ENCODE measurements at places on chromosomes 7 and 10.

DNA sequence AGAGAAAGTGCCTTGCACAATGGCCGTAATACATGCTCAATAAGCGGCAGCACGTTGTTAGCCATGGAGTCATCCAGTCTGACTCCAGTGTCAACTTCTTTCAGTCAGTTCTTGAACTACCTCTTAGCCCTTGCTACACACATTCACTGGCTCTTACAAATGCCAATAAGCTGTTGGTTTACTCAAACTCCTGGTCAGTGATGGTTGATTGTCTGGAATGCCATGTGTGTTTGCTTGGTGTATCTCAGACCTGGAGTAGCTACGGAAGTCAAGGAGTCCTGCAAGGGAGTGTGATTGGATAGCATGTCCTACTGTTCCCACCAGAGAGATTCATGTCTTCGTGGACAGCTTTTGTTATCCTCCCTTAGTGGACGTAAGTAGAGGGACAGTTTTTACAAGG is 37.4 kb downstream of the HHEX start:
- no peak for DNase-seq

DNA sequence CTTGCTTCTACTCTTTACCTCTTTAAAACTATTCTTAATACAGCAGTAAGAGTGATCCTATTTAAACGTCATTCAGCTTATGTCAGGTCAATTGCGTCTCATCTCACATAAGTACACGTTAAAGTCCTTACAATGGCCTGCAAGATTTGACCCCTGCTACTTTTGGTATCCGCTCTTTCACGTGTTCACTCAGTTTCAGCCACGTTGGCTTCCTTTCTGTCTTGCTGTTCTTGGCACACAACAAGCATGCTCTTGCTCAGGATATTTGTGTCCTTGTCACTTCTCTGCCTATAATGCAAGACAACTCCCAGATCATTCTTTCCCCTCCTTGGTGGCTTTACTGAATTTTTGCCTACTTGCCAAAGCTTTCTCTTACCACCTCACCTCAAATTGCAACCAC is 296.8 kb downstream of the PCLO start:
- no peak for DNase-seq

- no peak for DNase-seq
Measured at GRCh38 chr7:106464651-106465050, 179.9 kb upstream of the NAMPT start.

DNA sequence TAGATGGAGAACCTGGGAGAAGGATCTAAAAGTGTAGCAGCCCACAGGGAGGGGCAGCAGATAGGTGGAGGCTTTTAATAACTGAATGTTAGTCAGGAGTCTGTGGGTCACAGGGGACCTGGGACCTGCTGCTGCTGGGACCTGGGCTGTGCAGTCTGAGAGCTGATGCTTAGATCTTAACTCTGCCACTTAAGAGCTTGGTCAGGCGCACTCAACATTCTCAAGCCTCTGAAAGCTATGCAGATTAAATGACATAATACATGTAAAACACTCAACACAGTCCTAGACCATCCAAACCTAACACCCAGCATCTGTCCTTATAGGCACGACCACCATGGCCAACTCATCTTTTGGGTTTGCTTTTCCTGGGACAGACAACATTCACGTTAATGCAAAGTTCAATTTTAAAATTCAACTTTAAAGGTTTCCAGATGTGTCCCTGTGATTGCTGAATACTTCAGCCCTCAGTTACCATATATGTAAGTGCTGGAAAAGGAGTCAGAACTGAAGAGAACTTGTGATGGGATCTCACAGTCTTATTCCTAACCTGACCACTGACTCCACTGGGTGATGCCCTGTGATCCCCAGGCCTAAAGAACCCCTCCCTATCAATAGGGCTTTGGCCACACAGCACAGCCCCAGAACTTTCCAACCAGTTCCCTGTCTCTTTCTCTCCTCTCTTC is 321.0 kb downstream of the PLXNA4 start:
- no peak for DNase-seq
